Gastroesophageal sphincter (tissue), 4 donors: ENCODE measurements at places on chromosomes 7 and 10.
A peak's percentile ranks its signal among the peaks of the same experiment; 100 is the strongest.

- no peak for ATAC-seq
Measured at GRCh38 chr7:44391171-44391570, 65.8 kb upstream of the CAMK2B start.

DNA sequence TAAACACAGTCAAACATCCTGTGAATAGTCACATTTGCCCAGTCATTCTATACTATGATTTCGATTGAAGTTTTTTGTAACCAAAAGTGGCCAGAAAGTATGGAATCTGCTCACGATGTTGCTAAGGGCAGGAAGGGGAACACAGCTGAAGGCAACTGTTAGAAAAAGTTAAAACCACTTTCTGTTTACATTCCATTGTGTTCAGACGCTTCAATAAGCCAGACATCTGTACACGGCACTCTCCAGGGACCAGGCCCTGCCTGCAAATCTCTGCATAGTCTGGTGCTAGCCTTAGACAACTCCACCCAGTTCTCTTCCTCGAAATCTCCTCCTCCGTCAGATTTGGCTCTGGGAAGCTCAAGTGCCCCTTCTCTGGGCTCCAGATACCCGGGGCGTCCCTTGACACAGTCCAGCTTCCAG is 17.1 kb upstream of the TMEM120A start:
- peak; percentile 87 for ATAC-seq

DNA sequence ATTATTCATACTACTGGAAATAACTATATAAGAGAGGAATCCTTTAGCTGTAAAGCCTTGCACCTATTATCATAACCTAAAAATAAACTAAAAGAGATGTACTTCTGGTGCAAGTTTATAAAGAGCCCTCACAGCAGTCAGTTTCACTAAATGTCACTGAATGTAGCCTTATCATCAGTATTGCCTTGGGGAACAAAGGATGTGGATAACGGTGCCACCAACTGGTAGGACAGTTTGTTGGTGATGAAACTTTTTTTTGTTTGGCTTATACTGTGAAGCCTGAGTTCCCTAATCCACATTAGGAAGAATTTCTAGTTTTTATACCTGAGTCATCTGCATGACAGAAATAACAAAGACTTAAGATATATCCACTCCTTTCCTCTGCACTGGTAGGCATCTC is 117.9 kb upstream of the COL1A2 start:
- no peak for ATAC-seq

DNA sequence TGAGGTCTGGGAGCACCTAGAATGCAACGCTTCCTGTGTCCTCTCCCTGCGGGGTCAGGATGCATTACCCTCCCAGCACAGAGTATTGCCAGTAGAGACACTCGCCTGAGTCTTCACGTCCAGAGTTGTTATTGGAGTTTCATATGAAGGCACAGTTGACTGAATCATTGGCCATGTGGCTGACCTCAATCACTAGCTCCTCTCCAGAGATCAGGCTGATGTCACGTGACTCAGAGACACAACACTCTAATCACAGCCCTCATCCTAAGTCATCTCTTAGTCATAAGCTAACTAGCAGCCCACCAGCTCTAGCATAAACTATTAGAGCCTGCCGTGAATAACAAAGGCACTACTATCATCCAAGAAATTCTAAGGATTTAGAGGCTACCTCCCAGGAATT is 107.8 kb downstream of the HECW1 start:
- ATAC-seq, result no peak
